Esophagus muscularis mucosa (tissue), 4 donors: ENCODE measurements at places on chromosomes 4 and X. TPM values are rescaled to one million over a fixed set of nuclear protein-coding genes. Genes with fewer than 3 reads are reported as not detected.

The ADRA2C gene
- 9.1 TPM for total RNA-seq

The C4orf51 gene
- total RNA-seq = not detected

The SHISA3 gene
- 18.5 TPM for total RNA-seq

The GPM6B gene
- total RNA-seq = 37.8 TPM

The TENM3 gene
- total RNA-seq = 30.5 TPM

The NPY2R gene
- 0.33 TPM for total RNA-seq
